Fibroblast of skin of back (primary cell): ENCODE measurements at places on chromosomes 1 and 21.

DNA sequence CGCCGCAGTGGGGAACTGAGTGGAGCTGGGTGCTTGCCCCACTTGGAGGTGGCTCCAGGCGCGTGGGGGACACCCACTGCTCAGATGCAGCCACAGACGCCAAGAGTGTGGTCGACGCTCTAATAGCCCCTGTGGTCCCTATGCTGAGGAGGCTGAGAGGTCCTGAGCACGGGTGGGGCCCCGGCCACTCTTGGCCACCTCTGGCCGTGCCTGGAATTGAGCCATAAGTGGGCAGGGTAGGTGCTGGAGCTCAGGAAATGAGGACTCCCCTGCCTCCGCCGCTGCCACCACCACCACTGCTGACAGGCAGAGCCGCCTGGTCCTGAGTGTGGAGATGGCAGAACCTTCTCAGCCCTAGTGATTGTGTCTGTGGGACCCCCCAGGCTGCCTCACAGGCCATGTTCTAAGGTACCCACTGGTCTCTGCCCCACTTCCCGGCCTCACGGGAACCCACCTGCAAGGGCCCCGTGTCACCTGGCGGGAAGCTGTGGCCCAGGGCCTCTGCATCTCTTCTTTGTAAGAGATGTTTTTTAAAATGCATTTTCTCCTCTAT is 34.6 kb upstream of the DIP2A start:
- DNase-seq, result no peak

GRCh38 chr1:3775490-3776230 is 3.1 kb downstream of the SMIM1 start:
- peak; percentile 45 for DNase-seq

GRCh38 chr1:47569681-47570470 is 132.0 kb downstream of the FOXD2 start:
- peak; percentile 96 for DNase-seq

GRCh38 chr1:99525331-99525730 is 120.6 kb upstream of the PALMD start:
- DNase-seq, result no peak

GRCh38 chr1:240091614-240092300 is at the start of gene FMN2:
FMN2 (plus strand) TSS chr1:240091883; CDS start chr1:240092110, 227 bp downstream.
- DNase-seq, result peak; percentile 76

DNA sequence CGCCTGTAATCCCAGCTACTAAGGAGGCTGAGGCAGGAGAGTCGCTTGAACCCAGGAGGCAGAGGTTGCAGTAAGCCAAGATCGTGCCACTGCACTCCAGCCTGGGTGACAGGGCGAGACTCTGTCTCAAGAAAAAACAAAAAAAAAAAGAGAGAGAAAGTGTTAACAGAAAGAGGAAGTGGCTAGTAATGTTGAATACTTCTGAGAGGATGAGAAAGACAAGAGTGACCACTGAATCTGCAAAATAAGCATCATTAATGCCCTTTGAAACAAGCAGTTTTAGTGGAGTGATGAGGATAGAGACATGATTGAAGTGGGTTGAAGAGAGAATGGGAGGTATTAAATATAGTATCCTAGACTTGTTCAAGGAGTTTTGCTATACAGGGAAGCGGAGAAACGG is 11.7 kb downstream of the MPZ start:
- DNase-seq, result no peak

DNA sequence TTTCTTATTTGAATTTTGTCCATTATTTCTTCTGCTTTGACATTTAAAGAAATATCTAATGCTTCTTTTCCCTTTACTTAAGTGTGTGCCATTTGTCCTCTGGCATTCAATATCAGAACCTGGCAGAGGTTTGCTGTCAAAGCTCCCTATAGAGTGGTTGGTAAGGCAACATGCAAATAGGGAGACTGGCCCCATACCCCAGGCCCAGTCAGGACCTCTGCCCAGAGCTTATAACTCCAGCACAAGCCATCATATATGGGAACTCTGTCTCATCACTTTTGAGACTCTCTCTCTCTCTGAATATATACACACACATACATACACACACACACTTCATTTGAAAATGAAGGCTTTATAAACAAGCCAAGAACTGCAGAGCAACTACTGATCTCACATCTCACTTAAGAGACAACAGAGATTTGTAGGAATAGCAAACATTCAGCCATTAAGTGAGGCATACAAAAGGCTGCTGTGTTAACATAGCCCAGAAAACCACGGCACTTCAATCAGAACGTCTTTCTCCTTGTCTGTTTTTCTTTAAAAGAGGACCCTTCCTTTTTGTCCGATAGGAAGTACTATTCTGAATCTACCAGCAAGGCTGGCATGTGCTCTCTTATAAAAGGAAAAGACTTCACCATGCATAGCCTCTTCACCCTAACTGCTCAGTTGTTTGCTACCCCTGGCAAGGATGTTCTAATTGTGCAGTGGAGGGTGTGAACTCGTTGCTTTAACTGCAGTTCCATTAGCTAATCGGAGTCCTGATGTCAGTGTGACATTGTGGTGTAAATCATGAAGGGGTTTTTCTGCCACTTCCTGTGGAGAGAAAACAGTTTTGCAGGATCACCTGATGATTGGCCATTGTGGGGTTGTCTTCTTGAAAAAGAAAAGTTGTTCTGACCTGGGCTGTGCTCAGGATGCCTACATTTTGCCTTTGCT is 101.7 kb downstream of the NR5A2 start:
- no peak for DNase-seq

- DNase-seq, result no peak
Observed at GRCh38 chr1:25748531-25749205, 51.3 kb upstream of the SELENON start.

GRCh38 chr21:41966041-41966833 is 12.4 kb upstream of the C2CD2 start:
- no peak for DNase-seq
